Hair follicular keratinocyte (primary cell): ENCODE measurements at places on chromosomes 5 and 9. TPM values are rescaled to one million over a fixed set of nuclear protein-coding genes. Genes with fewer than 3 reads are reported as not detected.

The GFI1B gene
- total RNA-seq: not detected in 2 replicates

The WNK2 gene
- total RNA-seq: not detected in 2 replicates

The ZNF462 gene
- 8.0 and 9.5 TPM in 2 replicates for total RNA-seq

The BARX1 gene
- total RNA-seq: not detected in 2 replicates

The NR5A1 gene
- total RNA-seq: not detected in 2 replicates

The TERT gene
- total RNA-seq: not detected in 2 replicates

The CATSPER3 gene
- total RNA-seq: not detected in 2 replicates

The LHX6 gene
- total RNA-seq: 1.9 TPM in 1 of 2 replicates, not detected in the other

The SLC44A1 gene
- 19.5 and 22.8 TPM in 2 replicates for total RNA-seq

The PHYHD1 gene
- total RNA-seq: 3.2 and 7.5 TPM in 2 replicates

The SAPCD2 gene
- total RNA-seq: 4.0 and 10.3 TPM in 2 replicates

The ADAMTS12 gene
- total RNA-seq: 0.16 and 0.84 TPM in 2 replicates

The PCDHB13 gene
- total RNA-seq: not detected in 2 replicates

The PKD2L2 gene
- total RNA-seq: not detected in 2 replicates

The SLCO4C1 gene
- total RNA-seq: 0.16 and 0.19 TPM in 2 replicates
